ENCODE measurements at places on chromosomes 13 and 19.
A peak's percentile ranks its signal among the peaks of the same experiment; 100 is the strongest.

GRCh38 chr13:47548294-47548840 lies 452.7 kb downstream of the SUCLA2 start:
- peak; percentile 26 for DNase-seq

DNA sequence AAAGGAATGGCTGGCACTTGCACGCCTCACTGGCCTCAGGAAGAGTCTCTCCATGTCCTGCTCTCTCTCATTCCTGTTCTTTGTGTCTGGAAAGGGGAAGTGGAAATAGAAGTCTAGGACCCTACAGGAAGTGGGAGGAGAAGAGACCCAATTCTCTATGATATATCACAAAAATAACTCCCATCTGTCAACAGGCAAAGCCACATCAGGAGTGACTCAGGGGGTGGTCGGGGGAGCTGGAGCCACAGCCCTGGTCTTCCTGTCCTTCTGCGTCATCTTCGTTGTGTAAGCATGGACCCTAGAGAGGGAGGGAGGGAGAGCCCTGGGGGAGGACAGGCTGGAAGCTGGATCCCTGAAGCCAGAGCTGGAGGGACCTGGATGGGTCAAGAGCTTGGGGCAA lies 3.0 kb downstream of the SIGLEC9 start:
- DNase-seq: no peak

- DNase-seq: no peak
Measured at GRCh38 chr19:56595548-56595899, 422 bp downstream of the ZNF71 start.

DNA sequence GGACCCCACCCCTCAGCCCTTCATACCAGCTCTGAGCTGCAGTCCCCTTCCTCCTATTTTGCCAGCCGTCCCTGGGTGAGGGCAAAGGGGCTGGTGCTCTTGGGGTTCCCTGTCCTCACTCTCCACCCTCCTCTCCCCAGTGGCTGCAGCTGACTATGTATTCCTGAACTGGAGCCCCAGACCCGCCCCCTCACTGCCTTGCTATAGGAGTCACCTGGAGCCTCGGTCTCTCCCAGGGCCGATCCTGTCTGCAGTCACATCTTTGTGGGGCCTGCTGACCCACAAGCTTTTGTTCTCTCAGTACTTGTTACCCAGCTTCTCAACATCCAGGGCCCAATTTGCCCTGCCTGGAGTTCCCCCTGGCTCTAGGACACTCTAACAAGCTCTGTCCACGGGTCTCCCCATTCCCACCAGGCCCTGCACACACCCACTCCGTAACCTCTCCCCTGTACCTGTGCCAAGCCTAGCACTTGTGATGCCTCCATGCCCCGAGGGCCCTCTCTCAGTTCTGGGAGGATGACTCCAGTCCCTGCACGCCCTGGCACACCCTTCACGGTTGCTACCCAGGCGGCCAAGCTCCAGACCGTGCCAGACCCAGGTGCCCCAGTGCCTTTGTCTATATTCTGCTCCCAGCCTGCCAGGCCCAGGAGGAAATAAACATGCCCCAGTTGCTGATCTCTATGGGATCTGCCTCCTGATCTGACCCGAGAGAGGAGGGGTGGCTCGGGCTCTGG lies 2.4 kb downstream of the COX7A1 start:
- no peak for DNase-seq

- no peak for DNase-seq
Measured at GRCh38 chr19:2371656-2372055, 11.6 kb downstream of the TMPRSS9 start.

GRCh38 chr13:64718116-64718515 lies 2512.0 kb downstream of the PCDH9 start:
- DNase-seq: no peak

DNA sequence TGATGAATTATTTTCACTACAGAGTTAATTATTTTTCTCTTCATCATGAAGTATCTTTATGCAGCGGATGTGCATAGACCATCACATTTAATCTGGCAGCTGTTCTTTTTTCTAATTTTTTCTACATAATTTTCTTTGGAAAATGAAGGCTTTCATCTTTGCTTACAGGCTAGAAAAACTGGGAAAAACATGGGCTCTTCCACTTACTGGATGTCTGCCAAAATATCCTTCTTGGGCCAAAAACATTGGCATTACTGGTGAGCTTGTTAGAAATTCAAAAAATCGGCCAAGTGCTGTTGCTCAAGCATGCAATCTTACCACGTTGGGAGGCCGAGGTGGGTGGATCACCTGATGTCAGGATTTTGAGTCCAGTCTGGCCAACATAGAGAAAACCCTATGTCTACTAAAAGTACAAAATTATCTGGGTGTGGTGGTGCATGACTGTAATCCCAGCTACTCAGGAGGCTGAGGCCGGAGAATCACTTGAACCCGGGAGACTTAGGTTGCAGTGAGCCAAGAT lies 176.8 kb downstream of the ZNF737 start:
- DNase-seq: no peak

- DNase-seq: no peak
Measured at GRCh38 chr19:33698576-33699435, 77.1 kb downstream of the CHST8 start.

GRCh38 chr19:4375164-4376027 lies 25.0 kb downstream of the SH3GL1 start:
- no peak for DNase-seq

GRCh38 chr19:40089462-40089861 lies 1.3 kb downstream of the ZNF780A start:
- no peak for DNase-seq

DNA sequence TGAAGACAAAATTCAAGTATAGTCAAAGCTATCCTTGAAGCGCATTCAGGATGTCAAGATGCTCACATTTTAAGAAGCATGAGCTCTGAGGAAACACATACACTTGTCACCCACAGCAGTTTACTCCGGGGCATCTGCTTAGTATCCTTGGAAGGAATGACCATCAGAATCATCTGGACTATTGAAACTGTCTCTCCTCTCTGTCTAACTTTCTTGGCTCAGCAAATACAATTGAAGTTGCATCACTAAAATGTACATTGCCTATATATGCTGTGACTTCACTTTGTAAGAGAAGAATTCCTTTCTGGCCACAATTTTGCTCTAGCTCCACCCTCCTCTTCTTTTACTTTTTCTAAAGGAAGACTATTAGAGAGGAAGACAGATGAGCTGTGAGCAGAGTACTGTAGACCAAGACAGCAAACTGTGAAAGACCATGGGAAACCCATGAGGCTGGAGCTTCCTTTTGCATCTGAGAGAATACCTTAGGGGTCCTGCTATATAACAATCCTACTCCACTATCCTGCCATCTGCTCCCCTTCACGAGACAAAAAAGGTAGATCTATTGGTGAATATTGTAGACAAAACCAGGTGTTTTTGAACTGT lies 906.3 kb downstream of the PCDH9 start:
- no peak for DNase-seq

GRCh38 chr13:113639616-113640262 lies 18.3 kb downstream of the ATP4B start:
- DNase-seq: no peak

DNA sequence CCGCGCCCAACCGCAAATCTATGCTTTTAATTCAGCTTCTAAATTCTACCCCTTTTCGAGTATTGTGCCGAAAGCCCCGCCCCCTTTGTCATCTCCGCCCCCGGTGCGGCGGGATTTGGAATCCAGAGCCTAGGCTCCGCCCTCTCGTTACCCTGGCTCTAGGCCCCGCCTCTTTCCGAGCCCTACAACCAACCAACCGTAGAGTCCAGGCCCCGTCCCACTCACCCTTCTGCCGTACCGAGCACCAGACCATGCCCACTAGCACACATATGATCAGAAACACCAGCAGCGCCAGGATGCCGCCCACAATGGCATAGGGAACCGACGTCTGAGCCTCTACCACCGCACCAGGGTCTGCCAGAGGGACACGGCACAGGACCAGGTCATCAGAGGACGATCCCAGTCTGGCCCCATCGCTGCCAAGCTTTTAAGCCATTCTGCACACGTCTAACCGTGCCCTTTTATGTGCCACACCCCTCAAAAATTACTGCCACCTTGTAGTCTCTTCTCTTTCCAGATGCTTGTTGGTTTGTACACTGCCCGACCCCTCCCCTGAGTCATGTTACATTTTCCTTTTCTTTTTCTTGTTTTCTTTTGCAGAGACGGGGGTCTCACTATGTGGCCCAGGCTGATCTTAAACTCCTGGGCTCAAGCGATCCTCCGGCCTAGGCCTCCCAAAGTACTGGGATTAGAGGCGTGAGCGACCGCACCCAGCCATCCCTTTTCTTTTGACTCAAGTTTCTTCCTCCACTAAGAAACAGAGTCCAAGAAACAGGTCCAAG lies 4.7 kb upstream of the ZNF428 start:
- DNase-seq: no peak

- no peak for DNase-seq
Measured at GRCh38 chr19:48853483-48853882, 14.9 kb downstream of the PLEKHA4 start.

GRCh38 chr13:106599875-106600797 lies 32.2 kb upstream of the ARGLU1 start:
- peak; percentile 44 for DNase-seq

DNA sequence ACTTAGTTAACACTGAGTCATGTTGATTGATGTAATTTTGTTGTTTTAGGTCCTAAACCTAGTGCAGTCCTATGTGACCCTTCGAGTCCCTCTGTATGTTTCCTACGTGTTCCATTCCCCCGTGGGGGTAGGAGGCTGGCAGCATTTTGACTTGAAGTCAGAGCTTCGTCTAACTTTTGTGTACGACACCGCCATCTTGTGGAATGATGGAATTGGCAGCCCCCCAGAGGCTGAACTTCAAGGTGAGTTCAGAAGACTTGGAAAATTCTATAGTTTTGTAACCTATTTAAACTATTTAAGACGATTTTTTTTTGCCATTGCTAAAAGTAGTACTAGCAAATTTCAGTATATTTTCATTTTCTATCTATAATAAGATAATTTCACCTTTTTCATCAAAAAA lies 117.9 kb downstream of the STOML3 start:
- DNase-seq: no peak

All from left renal cortex interstitium (tissue), 4 donors.